ENCODE measurements at places on chromosomes 4 and X.

DNA sequence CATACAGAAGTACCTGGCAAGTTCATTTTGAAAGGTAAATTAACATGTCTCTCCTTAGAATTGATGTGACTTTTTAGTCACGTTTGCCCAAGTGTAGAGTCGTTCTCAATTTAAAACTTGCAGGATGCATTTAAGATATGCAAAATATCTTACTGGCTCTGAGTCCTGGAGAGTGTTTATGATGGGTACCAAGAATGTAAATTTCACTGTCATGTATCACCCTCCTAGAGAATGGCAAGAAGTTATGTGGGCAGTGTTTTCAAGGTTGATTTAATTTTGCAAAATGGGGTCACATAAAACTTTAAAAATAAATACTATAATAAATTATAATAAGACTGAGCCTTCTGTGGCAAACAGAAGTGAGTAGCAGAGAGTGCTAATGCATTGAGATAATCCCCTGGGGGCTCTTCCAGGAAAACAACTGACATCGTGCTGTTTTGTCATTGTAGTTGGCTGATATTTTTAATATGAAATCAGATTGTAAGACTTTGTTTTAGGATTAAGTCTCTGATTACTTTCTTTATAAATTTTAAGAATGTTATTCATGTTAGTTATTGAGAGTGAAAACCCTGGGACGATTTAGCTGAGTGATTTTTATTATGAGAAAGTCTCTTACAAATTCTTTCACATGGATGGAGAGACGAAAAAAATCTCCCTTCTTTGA, 103.0 kb downstream of the AFF1 start:
- no peak for DNase-seq

DNA sequence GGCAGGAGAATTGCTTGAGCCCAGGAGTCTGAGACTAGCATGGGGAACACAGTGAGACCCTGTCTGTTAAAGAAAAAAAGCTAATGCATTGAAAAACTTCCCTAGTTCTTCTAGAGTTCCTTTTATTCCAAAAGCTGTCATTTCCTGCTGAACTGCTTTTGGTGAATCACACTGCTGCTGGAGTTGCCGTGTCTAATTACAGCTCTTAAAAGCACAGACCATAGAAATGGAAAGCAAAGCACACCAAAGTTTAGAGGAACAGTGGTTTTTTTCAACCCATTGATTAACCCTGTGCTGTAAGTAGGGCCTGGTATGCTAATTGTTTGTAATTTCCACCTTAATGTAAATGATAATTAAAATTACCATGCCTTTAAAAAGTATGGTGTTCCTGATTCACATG, 52.4 kb downstream of the SEPTIN11 start:
- no peak for DNase-seq

DNA sequence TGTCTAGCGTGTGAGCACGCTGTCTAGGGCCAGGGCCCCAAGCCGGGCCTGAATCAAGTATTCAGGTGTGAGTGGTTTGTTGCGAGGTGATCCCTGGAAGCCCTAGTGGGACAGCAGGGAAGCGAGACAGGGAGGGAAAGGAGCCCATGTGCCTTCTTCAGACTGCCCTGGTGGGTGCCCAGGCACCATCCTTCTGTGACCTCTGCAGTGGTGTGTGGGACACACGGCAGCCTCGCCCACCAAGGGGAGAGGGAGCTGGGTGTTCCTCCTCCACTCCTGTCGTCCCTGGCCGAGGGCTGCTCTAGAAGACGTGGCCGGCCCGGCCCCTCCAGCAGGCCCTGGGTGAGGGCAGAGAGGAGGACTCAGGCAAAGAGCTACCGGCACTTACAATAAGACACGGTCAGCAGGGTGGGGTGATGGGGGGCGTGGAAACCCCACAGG, 47.4 kb downstream of the HTRA3 start:
- no peak for DNase-seq

- DNase-seq, result no peak
These were observed 680 bp downstream of the MAEA start for GRCh38 chr4:1290165-1290977.

- DNase-seq, result no peak
These were observed 137.4 kb upstream of the ARSJ start for GRCh38 chr4:114116861-114117260.

DNA sequence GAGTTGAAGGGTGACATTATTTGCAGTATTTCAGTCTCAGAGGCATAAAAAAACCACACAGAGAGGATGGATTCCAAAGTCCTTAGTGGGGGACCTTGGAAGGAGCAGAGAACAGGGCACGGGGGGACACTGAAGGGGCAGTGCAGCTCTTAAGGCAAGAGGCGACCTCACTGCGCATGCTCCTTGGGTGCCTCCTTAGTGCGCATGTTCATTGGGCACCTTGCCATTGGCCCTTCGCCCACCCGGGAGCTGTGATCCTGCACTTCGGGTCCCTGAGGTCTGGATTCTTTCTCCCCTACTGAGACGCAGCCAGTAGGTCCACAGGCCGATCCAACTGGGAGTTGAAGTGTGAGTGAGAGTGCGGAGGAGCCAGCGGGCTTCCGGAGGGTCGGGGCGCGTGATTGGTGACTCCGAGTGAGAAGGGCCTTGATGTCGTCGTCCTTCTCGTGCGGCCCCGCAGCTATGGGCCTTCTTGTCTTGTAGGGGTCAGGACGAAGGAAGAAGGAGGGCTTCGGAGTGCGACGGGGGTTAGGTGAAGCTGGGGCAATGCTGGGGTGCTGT, at the start of gene XAGE5:
Gene XAGE5, plus strand, starts transcription at position 223 of the 561 bp plus-strand sequence. CDS start 1,280 bp downstream, outside the sequence.
- no peak for DNase-seq

DNA sequence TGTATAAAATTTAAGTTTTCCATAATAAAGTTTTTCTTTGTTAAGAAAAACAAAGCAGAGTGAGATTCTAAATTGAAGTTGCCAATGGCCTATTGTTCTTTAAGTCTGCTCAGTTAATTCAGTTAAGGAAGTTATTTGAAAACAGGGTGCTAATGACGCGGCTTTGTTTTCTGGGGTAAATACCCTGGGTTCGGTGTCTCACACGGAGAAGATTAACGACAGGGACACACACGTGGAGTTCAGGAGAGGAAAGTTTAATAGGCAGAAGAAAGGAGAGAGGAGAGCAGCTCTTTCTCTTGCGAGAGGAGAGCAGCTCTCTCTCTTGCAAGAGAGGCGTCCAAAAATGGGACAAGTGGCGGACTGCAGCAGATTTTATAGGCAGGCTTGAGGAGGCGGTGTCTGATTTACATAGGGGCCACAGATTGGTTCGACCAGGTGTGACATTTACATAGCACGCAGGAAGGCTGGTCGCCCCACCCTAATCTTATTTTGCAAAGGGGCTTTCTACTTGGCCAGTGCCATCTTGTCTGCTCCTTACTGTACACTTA, 9.6 kb downstream of the CA5B start:
- no peak for DNase-seq

GRCh38 chrX:34560180-34560579, 96.9 kb downstream of the TMEM47 start:
- DNase-seq, result no peak

DNA sequence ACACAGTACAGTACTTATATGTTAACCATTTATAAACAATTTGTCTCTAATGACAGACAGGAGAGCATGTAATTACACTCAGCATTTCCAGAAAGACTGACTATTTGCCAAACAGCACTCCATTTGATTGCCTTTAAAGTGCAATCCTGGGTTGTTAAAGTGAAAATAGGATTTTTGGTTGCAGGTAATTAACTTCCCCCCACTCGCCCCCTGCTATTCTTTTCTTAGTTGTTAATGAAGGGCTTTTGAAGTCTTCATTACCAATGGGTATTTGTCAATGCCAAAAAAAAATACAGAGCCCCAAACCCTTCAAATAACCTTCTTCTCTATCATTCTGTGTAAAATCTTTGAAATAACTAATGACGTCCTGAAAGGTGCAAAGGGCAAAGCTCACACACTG, 825.6 kb downstream of the STPG2 start:
- no peak for DNase-seq

DNA sequence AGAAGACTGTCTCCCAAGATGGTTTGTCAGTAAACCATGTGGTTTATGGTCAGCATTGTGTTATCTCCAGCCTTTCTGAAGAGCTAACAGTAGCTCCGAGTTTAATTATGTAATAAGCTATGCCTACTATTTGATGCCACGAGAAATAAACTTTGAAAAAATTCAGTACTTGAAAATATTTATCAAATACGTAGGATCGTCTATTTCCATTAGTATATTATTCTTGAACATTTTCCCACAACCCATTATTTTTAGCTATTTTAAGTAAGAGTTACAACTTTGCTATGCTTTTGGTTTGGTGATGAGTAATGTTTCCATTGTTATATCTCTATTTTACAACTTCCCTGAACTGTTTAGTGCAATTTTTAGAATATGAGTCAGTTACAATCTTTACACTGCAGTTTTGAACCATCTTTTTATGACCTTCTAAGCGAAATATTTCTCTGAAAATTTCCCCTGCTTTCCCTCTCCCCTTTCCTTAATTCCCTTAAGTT, 44.5 kb upstream of the TRIM2 start:
- DNase-seq, result no peak

DNA sequence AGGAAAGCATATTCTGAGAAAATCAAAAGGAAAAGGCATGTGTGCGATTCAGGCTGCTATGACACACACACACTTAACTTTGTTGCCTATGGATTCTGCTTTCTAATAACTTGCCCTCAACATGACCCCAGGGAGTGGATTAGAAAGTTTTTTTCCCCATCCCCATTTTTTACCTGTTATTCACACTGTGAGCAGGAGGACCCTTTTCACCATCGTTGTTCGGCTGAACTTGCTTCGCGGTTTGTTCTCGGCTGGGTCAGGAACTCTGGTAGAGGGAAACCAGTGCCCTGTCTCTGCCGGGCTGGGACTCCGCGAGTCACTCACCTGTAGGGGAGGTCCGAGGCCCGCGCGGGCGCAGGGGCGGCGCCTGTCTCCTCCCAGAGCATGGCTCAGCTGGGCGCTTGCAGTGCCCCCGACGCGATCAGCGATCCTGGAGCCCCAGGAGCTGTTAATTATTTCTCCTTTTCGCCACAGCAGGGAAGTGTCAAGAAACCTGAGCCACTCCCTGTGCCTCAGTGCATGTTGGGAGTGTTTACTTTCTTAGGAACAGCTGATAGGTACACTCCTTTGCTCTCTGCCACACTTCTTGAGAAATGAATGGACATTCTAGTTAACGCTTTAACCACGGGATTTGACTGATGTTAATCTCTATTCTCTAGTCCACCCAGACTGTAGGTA, at the start of gene RASSF6:
Gene RASSF6, minus strand, starts transcription at position 322 of the 678 bp plus-strand sequence. CDS start 8,641 bp downstream, outside the sequence.
- DNase-seq, result no peak

GRCh38 chrX:13369256-13370030, 49.6 kb upstream of the ATXN3L start:
- DNase-seq, result no peak

GRCh38 chr4:118955515-118955914, 66.9 kb downstream of the SYNPO2 start:
- no peak for DNase-seq

Measured in stimulated activated CD8-positive, alpha-beta memory T cell treated with anti-CD3 and anti-CD28 coated beads, Interleukin-4, amount 100 ng/mL, for 4 hours (primary cell).